ENCODE measurements at places on chromosomes 3 and 15. TPM values are rescaled to one million over a fixed set of nuclear protein-coding genes. Genes with fewer than 3 reads are reported as not detected.

Gene TEX9
- 9.9 TPM for polyA plus RNA-seq

Gene GASK1A
- polyA plus RNA-seq: 6.2 TPM

Gene EPB42
- 3.6 TPM for polyA plus RNA-seq

Gene TRAT1
- 0.84 TPM for polyA plus RNA-seq

Gene RBM15B
- 27.1 TPM for polyA plus RNA-seq
